ENCODE measurements at places on chromosomes 4 and X.

- DNase-seq, result no peak
Measured at GRCh38 chr4:110058677-110059076, 139.7 kb downstream of the ELOVL6 start.

DNA sequence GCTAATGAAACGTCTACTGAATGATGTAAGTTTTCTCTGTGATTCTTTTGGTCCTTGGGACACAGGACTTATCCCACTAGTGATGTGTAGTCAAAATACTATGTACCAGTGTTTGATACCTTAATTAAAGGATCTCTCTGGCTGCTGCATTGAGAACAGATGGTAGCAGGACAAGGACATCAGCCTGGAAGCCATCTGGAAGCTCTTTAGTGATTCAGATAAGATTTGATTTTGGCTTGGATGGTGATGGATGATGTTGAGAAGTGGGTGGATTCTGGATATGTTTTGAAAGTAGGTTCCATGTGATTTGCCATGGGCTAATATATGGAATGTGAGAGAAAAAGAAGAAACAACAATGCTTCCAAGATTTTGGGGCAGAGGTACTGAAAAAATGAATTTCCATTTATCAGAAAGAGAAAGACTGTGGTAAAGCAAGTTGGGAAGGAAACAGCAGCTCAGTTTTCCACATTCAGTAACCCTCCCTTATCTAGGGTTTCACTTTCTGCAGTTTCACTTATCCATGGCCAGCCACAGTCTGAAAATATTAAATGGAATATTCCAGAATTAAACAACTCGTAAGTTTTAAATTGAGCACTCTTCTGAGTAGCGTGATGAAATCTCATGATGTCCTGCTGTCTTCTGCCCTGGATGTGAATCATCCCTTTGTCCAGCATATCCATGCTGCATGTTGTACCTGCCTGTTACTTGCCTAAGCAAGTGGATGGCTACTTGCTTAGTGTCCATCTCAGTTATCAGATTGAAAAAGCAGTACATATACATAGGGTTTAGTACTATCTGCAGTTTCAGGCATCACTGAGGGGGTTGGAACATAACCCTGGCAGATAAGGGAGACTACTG lies 15.6 kb downstream of the CD38 start:
- DNase-seq, result no peak

DNA sequence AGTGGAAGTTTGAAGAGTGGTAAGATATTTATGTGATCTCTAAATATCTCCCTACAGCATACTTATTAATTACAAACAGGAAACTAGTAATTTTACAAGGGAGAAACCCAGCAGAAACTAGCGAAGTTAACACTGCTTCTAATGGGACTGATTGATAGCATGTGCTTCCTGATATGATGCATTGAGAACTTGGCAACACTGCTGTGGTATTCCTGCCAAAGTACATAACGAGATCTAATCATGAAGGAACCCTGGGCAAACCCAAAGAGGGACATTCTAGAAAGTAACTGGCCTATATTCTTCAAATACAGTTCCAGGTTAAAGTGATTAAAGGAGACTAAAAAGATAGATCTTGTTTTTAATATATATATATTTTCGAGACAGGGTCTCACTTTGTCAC lies 4.6 kb upstream of the GPR34 start:
- no peak for DNase-seq

DNA sequence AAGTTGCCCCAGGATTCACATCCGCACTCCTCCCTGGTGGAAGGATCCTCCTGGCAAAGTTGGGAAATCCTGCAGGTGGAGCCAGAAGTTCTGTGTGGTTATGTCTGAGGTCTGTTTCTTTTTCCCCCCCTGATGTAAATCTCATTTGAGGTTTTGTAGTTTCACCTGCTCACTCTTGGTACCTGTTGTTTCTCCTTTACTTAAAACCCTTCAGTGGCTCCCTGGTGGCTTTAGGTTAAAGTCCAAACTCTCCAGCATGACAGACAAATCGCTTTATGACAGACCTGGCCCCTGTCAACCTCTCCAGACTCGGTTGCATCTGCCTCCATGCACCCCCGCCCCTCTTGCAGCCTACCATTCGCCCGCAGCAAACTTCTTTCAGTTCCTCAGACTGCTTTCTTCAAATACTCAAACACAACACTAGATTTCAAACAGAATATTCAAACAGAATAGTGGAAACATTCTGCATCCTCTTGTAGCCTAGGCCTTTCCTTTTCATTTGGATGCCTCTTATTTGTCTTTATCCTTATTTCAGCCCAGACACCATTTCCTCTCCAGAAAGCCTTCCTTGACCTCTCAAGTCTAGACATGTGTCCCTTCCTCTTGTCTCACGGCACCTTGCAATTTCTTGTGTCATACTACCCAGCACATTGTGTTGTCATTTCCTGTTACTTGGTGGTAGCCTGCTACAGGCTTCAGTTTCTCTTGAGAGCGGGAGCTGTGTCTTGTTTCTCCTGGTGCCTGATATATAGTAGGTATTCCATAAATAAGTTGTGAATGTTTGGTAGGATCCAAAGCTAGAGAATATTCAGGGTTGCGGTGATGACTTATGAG lies 24.8 kb downstream of the IL13RA1 start:
- DNase-seq, result no peak

- no peak for DNase-seq
Measured at GRCh38 chr4:165369522-165369921, 9.3 kb upstream of the CPE start.

DNA sequence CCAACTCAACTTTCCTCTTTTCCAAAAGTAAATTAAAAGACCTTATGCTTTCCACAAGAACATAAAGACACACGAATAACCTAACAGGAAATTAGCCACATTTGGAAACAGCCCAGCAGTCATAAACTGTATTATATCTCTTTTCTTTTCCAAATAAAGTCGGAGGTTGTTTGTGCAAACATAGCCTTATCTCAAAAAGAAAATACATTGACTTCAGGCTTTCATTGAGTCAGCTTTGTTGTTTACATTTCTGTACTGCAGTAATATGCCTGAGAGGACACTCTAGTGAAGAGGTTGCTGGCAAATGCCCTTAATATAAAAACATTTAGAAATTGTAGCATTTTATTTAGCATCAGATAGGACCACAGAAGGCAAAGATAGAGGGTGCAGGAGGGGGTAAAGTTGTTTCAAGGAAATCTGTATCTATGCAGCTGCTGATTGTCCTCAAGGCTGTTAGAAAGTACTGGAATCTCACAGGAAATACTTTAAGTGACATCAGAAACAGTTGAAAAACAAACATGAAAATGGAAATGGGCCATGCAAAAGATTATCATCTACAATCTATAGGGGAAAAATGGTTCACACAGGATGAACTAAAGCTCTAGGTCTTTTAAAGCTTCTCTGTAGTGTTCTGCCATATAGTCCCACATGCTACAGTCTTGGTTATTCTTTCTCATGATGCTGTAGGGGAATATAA lies 14.5 kb downstream of the LNX1 start:
- no peak for DNase-seq

GRCh38 chrX:39189431-39189830 lies 388.2 kb downstream of the MID1IP1 start:
- DNase-seq, result no peak

GRCh38 chr4:52883183-52883621 lies 21.1 kb downstream of the RASL11B start:
- DNase-seq, result no peak
